ENCODE measurements at places on chromosomes 1 and 21. TPM values are rescaled to one million over a fixed set of nuclear protein-coding genes. Genes with fewer than 3 reads are reported as not detected.

The TSPEAR gene
- 0.09 TPM for total RNA-seq

The FAM76A gene
- total RNA-seq = 15.4 TPM

The FUBP1 gene
- 78.0 TPM for total RNA-seq

The IKBKE gene
- total RNA-seq = 18.2 TPM

DNA sequence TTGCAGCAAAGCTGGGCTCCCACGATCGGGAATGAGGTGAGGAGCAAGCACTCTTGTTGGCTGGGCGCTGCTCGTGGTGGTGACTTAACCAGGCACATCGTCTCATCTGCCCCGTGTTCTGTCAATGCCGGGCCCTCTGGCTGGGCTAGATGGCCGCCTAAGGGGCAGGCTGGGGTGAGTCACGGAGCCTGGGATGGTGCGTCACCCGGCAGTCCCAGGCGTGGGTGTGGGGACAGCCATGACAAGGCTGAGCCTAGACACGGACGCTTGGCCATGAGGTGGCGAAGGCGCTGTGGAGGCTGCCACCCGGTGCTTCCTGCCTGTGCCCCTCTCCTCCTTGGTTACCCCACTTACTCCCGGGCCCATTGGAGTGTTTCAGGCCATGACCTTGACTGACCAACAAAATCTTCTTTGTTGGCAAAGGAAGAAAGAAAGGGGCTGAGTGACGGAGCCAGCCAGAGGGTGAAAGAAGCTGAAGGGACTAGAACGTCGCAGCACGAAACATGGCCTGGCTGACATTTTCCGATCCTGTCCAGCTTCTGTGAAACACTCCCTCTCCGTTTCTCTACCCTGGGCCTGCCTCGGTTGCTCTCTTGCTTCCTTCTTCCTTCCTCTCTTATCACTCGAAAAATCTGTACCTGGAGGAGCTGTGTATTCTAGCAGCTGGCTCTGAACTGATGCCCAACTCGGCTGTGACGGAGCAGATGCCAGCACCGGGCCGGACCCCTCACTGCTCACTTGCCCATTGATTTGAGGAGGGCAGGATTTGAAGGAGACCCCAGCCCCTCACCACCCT lies 596 bp downstream of the CD247 start:
- DNase-seq = no peak

DNA sequence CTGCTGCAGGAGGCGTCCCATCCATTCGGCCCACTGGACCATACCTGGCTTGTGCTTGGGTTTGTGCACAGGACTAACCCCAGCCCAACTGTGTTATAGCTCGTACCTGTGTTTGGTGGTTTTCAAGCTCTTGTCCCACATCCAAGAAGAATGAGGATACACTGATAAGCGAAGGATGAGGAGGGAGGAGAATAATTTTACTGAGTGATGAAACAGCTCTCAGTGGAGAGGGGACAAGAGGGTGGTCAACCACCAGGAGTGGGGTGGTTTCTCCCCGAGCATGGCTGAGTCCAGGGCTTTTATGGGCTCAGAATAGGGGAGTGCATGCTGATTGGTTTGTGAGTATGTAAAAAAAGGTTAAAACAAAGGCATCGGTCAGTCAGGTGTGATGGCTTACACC lies 12.1 kb upstream of the USP48 start:
- DNase-seq = no peak

GRCh38 chr1:165073185-165074007 lies 283.1 kb downstream of the LMX1A start:
- DNase-seq = no peak

DNA sequence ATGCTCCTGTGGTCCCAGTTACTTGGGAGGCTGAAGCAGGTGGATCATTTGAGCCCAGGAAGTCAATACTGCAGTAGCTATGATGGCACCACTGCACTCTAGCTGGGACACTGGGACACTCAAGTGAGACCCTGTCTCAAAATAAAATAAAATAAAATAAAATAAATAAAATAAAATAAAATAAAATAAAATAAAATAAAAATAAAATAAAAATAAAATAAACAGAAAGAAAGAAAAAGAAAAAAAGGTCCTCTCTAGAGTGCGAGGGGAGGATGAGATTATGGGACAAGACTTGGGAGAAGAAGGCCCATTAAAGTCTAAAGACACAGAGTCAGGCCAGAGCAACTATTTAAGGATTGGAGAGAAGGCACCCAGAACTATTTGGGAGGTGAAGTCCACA lies 172.5 kb downstream of the IER5 start:
- no peak for DNase-seq

- no peak for DNase-seq
Observed at GRCh38 chr1:58905628-58906221, 121.9 kb upstream of the JUN start.

DNA sequence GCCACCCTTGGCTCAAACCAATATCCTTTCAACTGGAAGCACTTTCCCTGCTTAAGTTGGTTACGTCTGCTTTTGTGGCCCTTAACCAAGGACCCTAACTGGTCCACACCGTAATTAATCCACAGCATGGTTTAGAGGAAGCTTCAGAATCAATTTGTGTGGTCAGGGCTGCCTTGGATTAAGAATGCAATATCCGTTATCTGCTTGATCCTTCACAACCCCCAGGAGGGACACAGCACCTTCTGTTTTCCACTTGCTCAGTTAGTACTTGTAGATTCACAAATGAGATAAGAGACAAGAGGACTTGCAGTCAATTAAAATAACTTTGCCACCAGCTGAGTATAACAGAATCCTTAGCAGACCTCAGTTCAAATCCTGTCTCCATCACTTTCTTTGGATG lies 56.9 kb upstream of the LRP8 start:
- no peak for DNase-seq

DNA sequence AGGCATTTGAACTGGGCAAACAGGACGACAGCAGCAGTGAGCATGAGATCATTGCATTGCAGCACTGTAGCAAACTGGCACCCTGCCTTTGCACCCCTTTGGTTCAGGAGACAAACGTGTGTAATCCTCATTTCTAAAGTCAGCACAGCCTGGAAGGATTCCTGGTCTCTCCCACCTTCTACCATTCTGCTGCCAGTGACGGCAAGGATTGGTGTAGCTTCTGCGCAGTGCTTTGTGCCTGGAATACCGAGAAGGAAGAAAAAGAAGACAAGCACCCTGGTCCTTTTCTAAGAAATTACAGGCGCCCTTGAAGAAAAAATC lies 805.3 kb downstream of the USP25 start:
- DNase-seq = peak; percentile 52

GRCh38 chr1:89574621-89575020 lies 50.0 kb downstream of the LRRC8B start:
- no peak for DNase-seq

DNA sequence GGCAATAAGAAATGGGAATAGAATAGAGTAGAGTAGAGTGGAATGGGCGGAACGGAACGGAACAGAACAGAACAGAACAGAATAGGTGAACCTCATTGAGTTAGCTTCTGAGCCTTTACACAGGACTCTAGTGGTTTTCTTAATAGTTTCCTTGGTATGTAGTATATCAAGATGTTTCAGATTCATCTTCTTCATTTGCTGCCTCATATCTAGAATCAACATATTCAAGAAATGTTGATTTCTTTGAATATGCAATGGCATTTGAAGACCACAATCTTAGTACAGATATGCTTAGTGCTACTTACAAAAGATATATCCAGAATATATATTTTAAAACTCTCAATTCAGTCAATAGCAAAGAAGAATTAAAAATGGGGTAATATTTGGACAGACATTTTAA lies 133.8 kb downstream of the TSEN15 start:
- DNase-seq = no peak

GRCh38 chr1:41353744-41354143 lies 7.5 kb upstream of the FOXO6 start:
- no peak for DNase-seq

- no peak for DNase-seq
Observed at GRCh38 chr21:33029975-33030461, 4.3 kb downstream of the OLIG2 start.

GRCh38 chr1:221521686-221522085 lies 220.2 kb downstream of the DUSP10 start:
- no peak for DNase-seq

- peak; percentile 13 for DNase-seq
Observed at GRCh38 chr1:158037866-158038359, 44.5 kb downstream of the KIRREL1 start.

DNA sequence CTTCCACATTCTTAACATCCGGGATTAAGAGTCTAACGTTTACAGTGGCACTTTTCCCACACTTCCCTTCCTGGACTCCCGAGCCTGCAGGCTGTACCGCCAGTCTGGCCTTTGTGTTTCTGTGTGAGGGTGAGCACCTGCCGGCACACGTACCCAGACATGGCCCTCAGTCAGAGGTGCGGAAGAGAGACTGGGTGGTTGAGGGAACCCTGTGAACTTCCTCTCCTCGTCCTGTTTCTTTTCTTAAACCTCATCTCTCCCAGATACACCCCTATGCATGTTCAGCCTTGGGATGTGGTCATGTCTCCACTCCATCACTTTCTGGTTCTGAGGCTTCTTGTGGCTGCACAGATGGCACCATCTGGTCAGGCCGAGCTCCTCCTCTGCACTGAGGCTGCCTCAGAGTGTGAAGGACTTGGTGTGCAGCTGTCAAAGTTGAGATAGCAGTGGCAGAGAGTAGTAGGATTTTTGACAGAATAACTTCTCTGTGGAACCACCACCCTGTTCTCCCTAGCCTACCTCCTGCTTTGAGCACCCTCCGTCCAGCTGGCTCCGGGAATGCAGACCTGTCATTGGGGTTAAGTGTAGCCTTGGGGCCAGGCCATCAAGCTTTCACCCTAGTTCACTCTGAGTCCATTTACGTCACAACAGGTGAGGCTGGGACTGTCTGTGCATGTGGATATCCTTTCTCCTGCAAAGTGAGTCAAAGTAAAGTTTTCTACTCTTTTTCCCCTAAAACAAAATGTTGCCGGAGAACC lies 31.4 kb downstream of the VASH2 start:
- no peak for DNase-seq

- no peak for DNase-seq
Observed at GRCh38 chr1:208818770-208819445, 574.7 kb upstream of the PLXNA2 start.

DNA sequence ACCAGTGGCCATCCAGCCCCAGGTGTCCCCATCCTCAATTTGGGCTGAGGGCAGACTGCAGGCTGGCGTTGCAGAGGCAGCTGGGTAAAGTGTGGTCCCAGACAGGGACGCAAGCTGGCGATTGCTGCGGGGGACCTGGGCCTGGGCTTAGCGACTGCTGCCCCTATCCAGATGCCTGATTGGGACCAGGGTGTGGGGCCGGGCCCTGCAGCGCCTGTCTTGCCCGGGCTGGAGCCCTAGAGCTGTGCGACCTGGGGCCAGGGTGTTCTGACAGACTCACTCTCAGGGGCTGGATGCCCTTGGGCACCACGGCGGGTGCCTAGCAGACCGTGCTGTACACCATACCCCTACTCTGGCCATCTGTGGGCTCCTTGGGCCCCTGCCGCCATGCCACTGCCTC lies 16.2 kb upstream of the FAAP20 start:
- DNase-seq = peak; percentile 27

DNA sequence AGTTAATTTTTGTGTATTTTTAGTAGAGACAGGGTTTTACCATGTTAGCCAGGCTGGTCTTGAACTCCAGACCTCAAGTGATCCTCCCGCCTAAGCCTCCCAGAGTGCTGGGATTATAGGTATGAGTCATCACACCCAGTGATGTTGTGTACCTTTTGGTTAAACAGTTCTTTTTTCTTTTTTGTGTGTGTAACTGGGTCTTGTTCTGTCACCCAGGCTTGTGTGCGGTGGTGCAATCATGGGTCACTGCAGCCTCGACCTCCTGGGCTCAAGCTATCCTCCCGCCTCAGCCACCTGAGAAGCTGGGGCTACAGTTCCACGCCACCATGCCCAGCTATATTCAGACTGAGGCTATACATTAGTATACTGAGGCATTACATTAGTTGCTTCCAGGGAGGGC lies 37.8 kb downstream of the GABPB2 start:
- no peak for DNase-seq

DNA sequence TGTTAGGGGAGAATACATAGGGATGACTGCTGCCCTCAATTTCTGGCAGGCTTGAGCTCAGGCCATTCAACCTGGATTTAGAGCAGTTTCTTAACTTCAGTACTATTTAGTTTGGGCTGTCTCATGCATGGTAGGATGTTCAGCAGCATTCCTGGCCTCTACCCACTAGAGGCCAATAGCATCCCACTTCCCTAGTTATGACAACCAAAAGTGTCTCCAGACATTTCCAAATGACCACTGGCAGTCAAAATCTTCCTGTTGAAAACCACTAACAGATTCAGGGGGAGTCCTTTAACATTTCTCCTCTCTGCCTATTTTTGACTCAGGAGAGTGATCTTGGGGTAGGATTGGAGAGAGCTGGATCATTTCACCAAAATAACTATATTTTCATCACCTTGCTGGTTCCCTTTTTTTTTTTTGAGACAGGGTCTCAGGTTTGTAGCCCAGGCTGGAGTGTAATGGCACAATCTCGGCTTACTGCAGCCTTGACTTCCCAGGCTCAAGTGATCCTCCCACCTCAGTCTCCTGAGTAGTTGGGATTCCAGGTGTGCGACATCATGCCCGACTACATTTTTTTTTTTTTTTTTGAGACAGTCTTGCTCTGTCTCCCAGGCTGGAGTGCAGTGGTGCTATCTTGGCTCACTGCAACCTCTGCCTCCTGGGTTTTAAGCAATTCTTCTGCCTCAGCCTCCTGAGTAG lies 8.7 kb downstream of the GNAT2 start:
- DNase-seq = no peak

DNA sequence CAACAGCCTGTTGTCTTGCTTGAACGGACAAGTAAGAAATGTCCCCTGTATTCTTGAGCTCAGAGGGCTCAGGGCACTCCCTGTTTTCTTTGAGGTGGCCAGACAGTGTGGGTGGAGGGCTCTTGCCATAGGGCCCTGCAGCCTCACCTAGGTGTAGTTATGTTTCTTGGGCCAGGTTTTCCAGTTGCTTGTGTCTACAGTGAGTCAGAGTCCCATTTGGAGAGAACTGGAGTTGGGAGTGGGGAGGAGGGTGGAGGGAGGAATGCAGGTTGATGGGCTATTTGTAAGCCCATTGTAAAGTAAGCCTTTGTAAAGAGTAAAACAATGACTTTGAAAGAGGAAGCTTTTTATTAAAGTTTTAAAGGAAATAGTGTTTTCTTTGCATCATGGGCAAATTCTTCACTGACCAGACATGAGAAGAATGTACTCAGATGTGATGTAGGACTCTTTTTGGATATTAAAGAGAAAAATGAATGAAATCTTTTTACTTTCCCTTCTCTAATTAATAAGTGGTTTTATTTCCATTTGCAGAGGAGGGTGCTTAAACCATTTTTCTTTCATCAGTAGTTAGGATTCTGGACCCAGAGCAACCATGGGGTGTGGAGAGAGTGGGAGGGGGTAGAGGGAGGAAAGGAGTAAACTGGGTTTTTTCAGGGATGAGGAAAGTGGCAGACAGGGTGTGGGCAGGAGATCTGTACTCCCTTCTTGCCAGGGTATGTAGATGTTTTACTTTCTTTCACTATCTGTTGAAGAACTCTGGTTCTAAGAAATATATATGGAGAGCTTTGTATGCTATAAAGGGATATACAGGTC lies 45.1 kb upstream of the MACF1 start:
- peak; percentile 15 for DNase-seq

DNA sequence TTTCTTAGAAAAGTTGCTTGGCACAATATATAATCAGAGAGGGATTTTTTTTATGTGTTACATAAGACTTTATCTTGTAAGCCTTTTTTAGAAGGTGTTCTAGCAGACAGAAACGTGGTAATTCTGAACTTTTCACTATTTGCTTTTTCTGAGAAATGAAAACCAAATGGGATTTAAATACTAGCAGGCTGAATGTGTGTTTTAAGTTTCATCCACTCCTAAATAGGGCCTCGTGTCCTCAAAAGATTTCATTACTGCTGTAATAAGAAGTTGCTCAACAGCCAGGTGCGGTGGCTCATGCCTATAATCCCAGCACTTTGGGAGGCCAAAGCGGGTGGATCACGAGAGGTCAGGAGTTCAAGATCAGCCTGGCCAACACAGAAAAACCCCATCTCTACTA lies 44.7 kb upstream of the FMO2 start:
- no peak for DNase-seq
